ENCODE measurements at places on chromosomes 3 and 15. TPM values are rescaled to one million over a fixed set of nuclear protein-coding genes. Genes with fewer than 3 reads are reported as not detected.

Gene ATP13A5
- polyA plus RNA-seq: not detected

Gene MYLK
- polyA plus RNA-seq: 133 TPM

Gene STAB1
- polyA plus RNA-seq: 42.3 TPM

Gene HTD2
- 12.3 TPM for polyA plus RNA-seq

Gene CNOT10
- 52.8 TPM for polyA plus RNA-seq

Gene COL6A5
- 0.06 TPM for polyA plus RNA-seq

Gene THAP10
- 10.6 TPM for polyA plus RNA-seq

Gene GOLGA6L7
- not detected for polyA plus RNA-seq

Gene PLA2G4B
- polyA plus RNA-seq: 8.6 TPM

Gene GP9
- 1.00 TPM for polyA plus RNA-seq

Gene KIF15
- 22.0 TPM for polyA plus RNA-seq

Gene KNL1
- polyA plus RNA-seq: 18.2 TPM

Gene RHOV
- 1.8 TPM for polyA plus RNA-seq

Gene CELSR3
- polyA plus RNA-seq: 1.2 TPM

Gene TMEM212
- not detected for polyA plus RNA-seq

Gene CLDN11
- polyA plus RNA-seq: 212 TPM

Gene LRRC49
- polyA plus RNA-seq: 21.0 TPM

Gene IL17RE
- 12.2 TPM for polyA plus RNA-seq

Gene PIGB
- polyA plus RNA-seq: 17.2 TPM

Gene SIAH2
- 21.2 TPM for polyA plus RNA-seq

Gene FSIP1
- polyA plus RNA-seq: 1.9 TPM

All from right renal pelvis (tissue), 4 donors.